Foreskin melanocyte (primary cell): ENCODE measurements at places on chromosomes 5 and 9.

DNA sequence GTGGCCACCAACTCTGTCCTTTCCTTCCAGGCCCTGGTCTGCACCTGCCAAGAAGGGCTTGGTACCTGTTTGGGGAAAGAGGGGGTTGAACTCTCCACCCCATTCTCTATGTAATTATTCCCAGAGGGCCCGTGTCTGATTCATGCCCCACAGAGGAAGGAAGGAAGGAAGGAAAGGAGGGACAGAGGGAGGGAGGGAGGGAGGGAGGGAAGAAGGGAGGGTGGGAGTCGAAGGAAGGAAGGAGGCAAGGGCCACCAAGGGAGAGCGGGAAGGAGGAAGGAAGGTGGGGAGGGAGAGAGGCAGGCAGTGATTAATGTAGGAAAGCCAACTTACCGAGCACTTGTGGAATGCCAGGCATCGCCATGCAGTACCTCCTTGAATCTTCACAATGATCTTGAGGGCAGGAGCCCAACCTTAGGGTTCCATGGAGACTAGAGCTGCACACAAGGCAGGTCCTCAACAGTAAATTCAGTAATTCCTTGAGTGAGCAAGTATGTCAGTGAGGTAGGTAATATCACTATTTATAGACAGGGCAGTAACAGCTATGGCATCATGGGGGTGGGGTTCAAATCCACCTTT is 75.8 kb downstream of the FGF18 start:
- DNase-seq, result no peak

- DNase-seq, result no peak
Observed at GRCh38 chr5:169265888-169266287, 35.1 kb downstream of the SLIT3 start.

GRCh38 chr9:81737871-81738507 is 48.6 kb upstream of the TLE1 start:
- no peak for DNase-seq

DNA sequence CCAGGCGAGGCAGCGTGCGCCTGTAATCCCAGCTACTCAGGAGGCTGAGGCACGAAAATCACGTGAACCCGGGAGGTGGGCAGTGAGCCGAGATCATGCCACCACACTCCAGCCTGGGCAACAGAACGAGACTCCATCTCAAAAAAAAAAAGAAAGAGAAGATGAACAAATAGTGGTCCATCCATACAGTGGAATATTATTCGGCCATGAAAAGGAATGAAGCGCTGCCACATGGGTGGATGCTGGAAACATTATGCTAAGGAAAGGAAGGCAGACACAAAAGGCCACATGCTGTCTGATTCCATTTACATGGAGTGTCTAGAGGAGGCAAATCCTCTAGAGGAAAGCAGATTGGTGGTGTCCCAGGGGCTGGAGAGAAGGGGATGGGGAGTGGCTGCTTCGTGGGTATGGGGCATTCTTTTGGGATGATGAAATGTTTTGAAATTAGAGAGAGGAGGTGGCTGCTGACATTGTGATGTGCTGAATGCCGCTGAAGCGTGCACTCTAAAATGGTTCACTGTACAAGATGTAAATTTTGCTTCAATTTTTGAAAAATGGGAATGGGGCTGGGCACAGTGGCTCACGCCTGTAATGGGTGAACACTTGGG is 17.0 kb downstream of the PLPP7 start:
- DNase-seq, result no peak

DNA sequence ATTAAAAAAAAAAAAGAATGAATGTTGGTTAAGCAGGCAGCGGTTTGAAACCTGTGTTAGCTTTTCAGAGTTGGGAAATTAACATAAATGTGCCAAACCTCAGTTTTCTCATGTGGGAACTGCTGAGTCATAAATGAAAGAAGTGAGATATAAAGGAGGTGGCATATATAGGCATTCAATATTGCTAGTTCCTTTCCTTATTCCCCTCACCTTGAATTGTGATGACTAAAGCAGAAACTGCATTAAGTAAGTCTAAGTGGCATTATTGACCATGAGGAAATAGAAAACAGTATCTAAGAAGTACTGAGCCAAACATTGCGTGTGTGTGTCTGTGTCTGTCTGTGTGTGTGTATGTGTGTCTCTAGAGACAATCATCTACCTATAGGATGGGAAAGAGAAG is 691.2 kb downstream of the TLR4 start:
- DNase-seq, result no peak

DNA sequence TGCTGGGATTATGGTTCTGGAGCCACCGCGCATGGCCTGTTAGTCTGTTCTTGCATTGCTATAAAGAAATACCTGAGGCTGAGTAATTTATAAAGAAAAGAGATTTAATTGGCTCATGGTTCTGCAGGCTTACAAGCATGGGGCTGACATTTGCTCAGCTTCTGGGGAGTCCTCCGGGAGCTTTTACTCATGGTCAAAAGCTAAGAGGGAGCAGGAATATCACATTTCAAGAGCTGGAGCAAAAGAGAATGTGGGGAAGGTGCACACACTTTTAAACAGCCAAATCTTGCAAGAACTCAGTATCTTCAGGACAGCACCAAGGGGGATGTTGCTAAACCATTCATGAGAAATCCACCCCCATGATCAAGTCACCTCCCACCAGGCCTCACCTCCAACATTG is 12.1 kb downstream of the JAK2 start:
- DNase-seq, result no peak

- DNase-seq, result no peak
Observed at GRCh38 chr9:117927354-117927753, 223.2 kb downstream of the TLR4 start.

DNA sequence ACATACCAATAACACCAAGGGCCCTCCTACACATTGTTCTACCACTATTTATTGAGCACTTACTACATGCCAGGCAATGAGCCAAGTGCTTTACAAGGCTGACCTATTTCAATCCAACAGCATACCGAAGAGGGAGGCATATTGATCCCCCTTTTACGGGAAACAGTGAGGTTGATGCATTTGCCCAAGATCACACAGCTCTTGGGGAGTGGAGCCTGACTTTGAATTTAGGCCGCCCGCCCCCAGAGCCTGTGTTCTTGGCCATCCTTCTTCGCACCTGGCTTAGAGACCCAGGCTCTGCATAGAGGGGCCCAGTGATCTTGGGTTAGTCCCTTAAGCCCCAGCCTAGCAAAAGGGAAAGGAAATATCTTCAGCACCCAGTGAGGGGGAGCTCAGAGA is 158.1 kb upstream of the IER5L start:
- no peak for DNase-seq
